ENCODE measurements at places on chromosomes 1 and 21.
A peak's percentile ranks its signal among the peaks of the same experiment; 100 is the strongest.

GRCh38 chr1:116434849-116435248 is 61.8 kb downstream of the ATP1A1 start:
- no peak for DNase-seq

DNA sequence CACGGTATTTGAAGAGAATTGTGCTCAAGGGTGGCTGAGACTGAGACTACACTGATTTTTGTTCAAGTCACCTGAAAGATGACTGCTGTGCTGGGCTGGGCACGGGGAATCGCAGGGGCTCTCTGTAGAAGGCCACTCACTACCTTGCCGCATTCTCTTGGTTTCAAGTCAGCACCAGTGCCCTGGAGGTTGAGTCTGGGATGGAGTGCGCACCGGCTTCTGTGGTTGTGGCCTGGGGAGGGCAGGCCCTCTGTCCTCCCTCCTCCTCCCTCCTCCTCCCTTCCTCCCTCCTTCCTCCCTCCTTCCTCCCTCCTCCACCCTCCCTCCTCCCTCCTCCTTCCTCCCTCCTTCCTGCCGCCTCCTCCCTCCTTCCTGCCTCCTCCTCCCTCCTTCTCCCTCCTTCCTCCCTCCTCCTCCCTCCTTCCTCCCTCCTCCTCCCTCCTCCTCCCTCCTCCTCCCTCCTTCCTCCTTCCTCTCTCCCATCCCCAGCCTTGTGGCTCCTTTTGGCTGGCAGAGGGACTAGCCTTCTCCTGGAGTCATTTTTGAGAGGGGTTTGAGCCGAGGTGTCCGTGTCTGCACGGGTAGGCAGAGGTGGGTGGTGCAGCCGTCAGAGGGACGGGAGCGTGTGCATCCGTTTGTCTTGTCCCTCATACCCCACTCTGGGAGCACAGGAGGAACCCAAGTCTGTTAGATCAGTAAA is 9.5 kb downstream of the RER1 start:
- no peak for DNase-seq

DNA sequence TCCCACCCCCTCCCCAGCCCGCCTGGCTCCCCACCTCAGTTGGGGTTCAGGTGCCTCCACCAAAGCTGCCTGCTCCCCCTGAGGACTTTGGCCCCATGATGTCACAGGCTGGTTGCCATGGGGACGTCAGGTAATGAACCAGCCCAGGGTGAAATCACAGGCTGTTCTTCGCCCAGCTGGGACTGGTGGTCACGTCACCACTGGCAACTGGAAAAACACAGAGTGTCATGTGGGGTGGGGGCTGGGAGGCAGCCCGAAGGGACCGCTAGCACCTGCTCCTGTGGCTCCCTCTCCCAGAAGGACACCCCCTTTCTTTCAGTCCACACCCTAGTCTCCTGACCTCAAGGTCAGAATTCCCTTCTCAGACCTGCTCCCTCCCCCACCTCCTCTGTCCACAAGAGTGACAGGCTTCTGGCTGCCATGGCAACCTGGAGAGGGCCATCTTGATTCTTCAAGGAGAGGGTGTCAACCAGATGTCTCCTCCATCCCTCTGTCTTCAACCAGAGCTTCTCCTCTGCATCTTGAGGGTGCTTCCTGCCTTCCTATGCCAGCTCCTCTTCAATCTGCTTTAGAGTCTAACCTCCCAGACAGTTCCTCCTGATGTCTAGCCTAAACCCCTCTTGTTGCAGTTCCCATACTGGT is 6.2 kb downstream of the FAM131C start:
- no peak for DNase-seq

GRCh38 chr1:150548632-150549495 is at the start of gene ADAMTSL4:
Gene ADAMTSL4, plus strand, starts transcription at chr1:150549408. Its CDS starts 2,881 bp downstream, at chr1:150552289.
- DNase-seq: no peak

- no peak for DNase-seq
These were observed 2.4 kb upstream of the SLC19A1 start for GRCh38 chr21:45544449-45545235.

GRCh38 chr1:53860967-53861411 is 22.9 kb upstream of the NDC1 start:
- DNase-seq: peak; percentile 9

GRCh38 chr1:200834383-200834782 is 38.4 kb upstream of the GPR25 start:
- no peak for DNase-seq

DNA sequence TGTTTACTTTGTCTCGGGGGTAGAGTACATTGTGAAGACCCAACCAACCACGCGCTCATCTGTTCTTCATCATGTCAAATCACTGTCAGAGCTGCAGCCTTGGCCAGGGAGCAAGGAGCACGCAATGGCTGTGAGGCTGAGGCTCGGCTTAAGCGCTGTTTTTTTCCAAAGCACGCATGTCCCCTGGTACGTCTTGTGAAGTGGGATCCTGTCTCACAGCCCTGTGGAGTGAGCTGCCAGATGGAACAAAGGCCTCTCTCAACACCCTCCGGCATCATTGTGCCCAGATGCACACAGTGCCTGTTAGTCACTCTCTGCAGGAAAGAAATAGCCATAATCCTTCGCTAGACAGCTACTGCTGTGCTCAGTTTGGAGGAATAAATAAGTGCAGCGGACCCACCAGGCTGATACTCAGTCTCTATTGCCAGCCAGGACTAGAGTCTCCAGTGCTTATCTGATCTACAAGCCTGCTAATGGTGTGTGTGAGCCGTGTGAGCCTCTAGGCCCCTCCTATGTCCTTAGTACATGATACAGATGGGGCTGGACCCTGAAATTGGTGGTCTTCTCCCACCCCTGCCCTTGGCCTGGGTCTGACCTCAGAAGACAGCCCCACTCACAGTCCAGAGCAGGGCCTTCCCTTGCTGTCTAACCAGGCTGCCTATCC is 91.3 kb upstream of the COA6 start:
- DNase-seq: no peak

- DNase-seq: no peak
These were observed 417.0 kb upstream of the ESRRG start for GRCh38 chr1:217140041-217140901.

GRCh38 chr1:47569681-47570470 is 132.0 kb downstream of the FOXD2 start:
- no peak for DNase-seq

DNA sequence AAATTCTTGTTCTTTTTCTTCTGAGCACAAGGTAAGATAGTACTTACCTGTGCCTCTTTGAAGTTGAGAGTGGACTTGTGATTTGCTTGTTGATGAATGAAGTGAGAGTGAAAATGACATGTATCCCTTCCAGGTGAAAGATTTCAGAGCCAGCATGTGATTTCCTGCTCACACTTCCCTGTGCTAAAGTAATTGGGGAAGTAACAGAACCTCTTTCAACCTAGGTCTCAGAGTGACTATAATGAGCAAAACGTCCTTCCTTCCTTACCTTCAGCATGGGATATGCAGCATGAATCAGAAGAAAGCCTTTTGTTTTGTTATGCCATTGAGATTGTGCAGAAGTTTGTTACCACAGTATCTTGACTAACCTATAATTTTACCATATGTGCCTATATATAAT is 24.6 kb downstream of the RAVER2 start:
- DNase-seq: no peak

DNA sequence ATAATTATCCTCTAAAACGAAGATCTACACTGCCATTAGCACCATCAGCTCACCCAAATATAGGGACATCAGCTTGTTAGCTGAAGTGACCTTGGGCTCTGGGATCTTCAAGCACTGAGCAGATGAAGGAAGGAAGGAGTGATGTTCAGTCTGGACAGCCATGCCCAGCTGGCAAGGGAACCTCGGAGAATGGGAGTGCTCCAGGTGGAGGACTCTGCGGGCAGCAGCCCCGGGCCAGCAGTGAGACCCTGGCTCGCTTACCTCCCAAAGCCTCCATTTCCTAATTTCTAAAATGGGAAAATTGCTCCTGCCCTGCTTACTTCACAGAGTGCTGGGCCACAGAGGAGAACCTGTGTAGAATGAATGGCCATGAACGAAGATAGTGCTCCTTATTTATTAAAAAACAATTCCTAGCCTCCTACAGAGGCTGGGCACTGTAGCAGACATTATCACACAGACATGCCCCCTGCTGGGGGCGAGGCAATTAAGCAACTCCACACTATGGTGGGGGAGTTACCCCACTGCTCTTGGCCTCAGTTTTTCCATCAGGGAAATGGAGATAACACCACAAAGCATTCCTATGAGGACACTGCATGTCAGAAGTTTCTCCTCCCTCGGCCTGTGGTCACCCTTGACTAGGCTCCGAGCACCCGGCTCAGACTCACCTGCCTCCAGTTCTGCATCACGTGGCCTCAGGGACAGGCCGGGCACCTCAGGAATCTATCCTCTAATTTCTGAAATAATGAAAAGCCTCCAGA is 117.6 kb downstream of the KCNN3 start:
- DNase-seq: no peak

DNA sequence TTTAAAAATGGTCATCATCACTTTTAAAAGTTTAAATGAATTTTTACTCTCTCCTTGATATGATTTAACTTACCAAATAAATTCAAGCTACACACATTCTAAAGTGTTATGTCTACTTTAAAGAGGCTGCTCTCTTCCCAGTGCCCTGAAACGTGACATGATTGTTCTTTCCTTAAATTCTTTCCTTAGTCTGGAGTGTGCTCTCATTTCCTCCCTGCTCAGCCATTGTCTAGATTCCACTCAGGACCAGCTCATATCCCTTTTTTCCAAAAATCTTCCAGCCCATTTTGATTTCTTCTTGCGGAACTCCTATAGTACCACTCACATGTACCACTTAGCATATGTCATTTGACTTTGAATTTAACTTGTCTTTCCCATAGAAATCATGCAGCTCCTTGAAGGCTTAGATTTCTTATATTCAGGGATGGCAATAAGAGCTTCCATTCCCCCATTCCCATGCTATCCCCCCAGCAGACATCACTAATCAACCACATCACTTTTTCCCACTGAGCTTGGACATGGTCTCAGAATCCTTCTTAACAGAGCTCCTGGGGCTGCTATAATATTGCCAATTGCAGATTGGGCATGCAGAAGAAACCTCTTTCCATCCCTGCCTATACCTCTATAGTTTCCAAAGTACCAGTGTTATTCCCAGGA is 54.7 kb upstream of the ITPKB start:
- no peak for DNase-seq

- no peak for DNase-seq
These were observed 30.0 kb upstream of the SDE2 start for GRCh38 chr1:226029093-226029496.

All from stimulated activated CD4-positive, alpha-beta T cell treated with anti-CD3 and anti-CD28 coated beads, Interleukin-1b, Interleukin-23, amount 100 ng/mL, for 24 hours (primary cell).